ENCODE measurements at places on chromosomes 1 and 21. TPM values are rescaled to one million over a fixed set of nuclear protein-coding genes. Genes with fewer than 3 reads are reported as not detected.

DNA sequence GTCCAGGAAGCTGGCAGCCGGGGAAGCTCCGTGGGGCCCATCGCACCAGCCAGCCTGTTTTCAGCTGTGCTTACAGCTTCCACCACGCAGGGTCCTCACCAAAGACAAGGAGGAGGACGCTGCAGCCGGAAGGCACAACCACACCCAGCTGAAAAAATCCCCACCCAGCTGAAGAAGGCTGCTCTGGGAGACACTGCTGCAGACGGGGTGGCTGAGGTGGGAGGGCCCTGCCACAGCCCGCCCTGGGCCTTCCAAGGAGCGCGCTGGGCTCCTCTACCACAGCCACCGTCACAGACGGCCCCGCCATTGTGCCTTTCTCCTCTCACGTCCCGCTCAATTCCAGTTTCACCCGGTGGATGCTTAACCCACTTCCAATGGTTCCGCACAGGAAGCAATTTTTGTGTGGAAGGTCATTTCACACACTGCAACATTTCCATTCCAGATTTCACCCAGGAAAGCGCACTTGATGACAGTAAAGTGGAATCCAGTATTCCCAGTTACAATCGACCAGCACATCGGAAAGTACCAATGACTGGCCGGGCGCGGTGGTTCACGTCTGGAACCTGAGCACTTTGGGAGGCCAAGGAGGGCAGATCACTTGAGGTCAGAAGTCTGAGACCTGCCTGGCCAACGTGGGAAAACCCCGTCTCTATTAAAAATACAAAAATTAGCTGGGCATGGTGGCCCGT, 47.9 kb downstream of the NPHP4 start:
- no peak overlapping the region for H3K4me3 ChIP-seq
- no peaks in the 10 kb centered on the region for H3K36me3 ChIP-seq
- H3K27ac ChIP-seq = no peak overlapping the region
- H3K27me3 ChIP-seq = no peaks in the 10 kb centered on the region
- no peaks in the 10 kb centered on the region for H3K4me1 ChIP-seq
- no peak for DNase-seq

DNA sequence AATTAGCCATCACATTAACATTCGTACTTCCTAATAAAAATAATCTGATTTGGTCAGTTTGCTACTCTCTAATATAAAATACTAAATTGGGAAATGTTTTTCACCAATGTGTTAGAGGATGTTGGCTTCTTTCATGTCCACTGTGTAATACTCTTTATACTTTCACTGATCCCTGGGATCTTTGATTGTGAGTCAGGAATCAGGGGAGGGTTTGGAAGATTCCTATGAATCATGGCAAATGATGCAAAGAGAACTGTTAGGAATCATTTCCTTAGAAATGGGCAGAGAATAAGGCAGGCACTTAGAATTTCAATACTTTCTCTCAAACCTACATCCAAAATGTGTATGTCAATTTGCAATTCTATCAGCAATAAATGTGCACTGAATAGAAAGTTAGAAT, 31.0 kb downstream of the KRTAP24-1 start:
- no peak overlapping the region for H3K27ac ChIP-seq
- no peak overlapping the region for H3K4me3 ChIP-seq
- H3K36me3 ChIP-seq = no peaks in the 10 kb centered on the region
- no peak for DNase-seq
- no peaks in the 10 kb centered on the region for H3K4me1 ChIP-seq

TMCC2 gene
- 0.90 TPM for total RNA-seq

GRCh38 chr1:192546596-192547190, 28.9 kb upstream of the RGS1 start:
- H3K4me3 ChIP-seq = no peak overlapping the region
- no peak overlapping the region for H3K27ac ChIP-seq
- no peak for DNase-seq
- H3K27me3 ChIP-seq = no peaks in the 10 kb centered on the region

- H3K36me3 ChIP-seq = no peaks in the 10 kb centered on the region
- no peaks in the 10 kb centered on the region for H3K27me3 ChIP-seq
- DNase-seq = no peak
- no peak overlapping the region for H3K4me3 ChIP-seq
- H3K4me1 ChIP-seq = no peaks in the 10 kb centered on the region
- no peak overlapping the region for H3K27ac ChIP-seq
Measured at GRCh38 chr1:4628992-4629391, 25.4 kb upstream of the AJAP1 start.

LCE1F gene
- not detected for total RNA-seq

TENT5C gene
- 13.9 TPM for total RNA-seq

IRF6 gene
- 0.50 TPM for total RNA-seq

GRCh38 chr21:16866851-16867250, 646.0 kb upstream of the CXADR start:
- H3K36me3 ChIP-seq = no peaks in the 10 kb centered on the region
- no peaks in the 10 kb centered on the region for H3K27me3 ChIP-seq
- H3K4me3 ChIP-seq = no peak overlapping the region
- H3K27ac ChIP-seq = no peak overlapping the region

DNA sequence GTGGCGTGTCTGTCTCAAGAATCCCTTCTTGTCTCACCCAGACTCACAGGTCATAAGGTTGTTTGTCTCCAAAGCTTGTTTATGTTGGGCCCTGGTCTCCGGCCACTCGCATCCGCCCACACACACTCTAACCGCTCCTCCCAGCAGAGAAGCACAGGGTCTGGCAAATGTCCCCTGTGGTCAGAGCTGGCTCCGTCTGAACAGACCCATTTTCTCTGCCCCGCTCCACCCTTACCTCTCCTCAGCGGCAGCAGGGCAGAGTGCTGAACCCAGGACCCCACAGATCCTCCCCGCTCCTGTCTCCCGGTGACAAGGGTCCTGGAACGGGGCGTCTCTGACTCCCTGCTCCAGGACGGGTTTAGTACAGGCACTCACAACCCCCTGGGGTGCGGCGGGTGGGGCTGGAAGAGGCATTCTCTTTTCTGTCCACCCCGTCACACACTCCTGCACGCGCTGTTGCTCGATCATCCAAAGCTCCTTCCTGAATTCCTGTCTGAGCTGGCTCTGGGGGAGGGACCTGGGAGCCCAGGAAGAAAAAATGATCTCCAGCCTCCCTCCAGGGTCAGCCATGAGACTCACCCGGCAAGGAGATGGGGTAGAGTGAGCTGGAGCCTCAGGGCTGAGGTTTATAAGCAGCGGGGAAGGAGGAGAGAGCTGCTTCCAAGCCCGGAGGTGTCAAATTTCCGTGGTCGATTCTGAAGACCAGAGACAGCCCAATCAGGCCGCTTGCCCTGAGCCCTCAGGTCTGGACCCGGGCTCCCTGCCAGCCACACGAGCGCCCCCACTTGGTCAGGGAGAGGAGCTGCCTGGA, at the start of gene S100A13:
S100A13 (minus strand) TSS at position 602 of the 811 bp plus-strand sequence. CDS start 1,033 bp downstream, outside the sequence.
- no peaks in the 10 kb centered on the region for H3K36me3 ChIP-seq
- DNase-seq = no peak
- H3K27me3 ChIP-seq = no peaks in the 10 kb centered on the region
- no peaks in the 10 kb centered on the region for H3K4me1 ChIP-seq
- H3K4me3 ChIP-seq = no peak within 1 kb of the TSS
- H3K27ac ChIP-seq = no peak within 1 kb of the TSS

DNA sequence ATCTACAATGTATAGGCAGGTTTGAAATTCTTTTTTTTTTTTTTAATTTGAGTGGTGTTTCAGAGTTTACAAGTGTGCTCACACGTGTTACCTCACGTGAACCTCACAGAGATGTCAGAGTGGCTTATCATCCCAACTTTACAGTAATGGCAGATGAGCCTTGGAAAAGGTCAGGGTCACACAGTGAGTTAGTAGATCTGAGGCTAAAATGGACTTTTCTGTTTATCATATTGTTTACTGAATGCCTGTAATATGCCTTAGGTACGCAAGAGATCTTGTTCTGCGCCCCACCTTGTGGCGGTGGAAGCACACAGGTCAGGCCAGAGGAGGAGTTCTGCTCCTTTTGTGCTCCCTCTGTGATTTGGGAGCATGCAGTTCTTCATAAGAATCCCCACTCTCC, 80.0 kb downstream of the DYRK1A start:
- DNase-seq = no peak
- H3K27me3 ChIP-seq = no peaks in the 10 kb centered on the region
- H3K4me1 ChIP-seq = peaks cover 93% of the 10 kb centered on the region
- no peaks in the 10 kb centered on the region for H3K36me3 ChIP-seq
- no peak overlapping the region for H3K4me3 ChIP-seq

GRCh38 chr1:160166166-160166868, 14.9 kb downstream of the ATP1A4 start:
- no peak overlapping the region for H3K4me3 ChIP-seq
- H3K4me1 ChIP-seq = no peaks in the 10 kb centered on the region
- H3K27me3 ChIP-seq = no peaks in the 10 kb centered on the region
- no peak overlapping the region for H3K27ac ChIP-seq

TEDDM1 gene
- total RNA-seq = not detected

DNA sequence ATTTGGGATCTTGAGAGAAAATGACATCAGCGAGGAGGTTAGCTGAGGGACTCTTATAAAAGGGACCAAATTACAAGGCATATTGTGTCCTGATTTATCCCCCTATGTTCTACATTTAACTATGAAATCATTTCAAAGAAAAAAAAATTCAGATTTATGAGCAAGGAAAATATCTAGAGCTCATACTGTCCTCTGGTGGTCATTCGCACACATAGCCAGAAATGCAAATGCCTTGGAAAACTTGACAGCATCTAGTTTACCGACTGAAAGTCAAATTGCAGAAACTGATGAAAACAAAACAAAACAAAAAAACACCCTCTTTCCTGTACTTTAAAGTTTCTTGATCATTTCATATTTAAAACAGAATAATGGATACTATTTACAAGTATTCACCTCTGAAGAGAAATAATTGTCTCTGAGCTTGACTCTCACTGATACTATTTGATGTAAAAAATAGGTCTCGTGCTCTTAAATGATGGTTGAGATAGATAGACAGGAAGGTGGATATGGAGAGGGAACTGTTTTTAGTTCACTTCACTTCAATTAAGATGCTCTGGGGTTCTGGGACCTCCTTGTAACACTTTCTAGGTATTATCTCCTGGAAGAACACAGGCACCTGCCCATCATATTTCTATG, 253.8 kb downstream of the PCP4 start:
- no peak for DNase-seq
- H3K27ac ChIP-seq = no peak overlapping the region
- no peaks in the 10 kb centered on the region for H3K4me1 ChIP-seq
- no peaks in the 10 kb centered on the region for H3K27me3 ChIP-seq
- H3K36me3 ChIP-seq = no peaks in the 10 kb centered on the region

DNA sequence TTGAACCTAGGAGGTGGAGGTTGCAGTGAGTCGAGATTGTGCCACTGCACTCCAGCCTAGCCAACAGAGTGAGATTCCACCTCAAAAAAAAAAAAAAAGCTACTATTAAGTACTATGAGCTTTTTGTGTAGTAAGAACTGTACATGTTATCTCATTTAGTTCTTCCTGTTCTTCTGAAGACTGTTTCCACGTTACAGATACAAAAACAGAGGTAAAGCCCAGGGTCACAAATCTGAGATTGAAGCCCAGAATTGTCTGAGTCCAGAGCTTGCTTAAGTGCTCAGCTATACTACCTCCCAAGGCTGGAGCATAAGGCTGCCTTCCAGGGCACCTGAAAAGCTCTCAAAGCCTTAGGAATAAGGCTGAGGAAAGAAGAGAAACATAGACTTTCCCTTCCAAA, 2.9 kb downstream of the FABP3 start:
- peaks cover 10% of the 10 kb centered on the region for H3K36me3 ChIP-seq
- no peak overlapping the region for H3K4me3 ChIP-seq
- no peak for DNase-seq
- peaks cover 8% of the 10 kb centered on the region for H3K4me1 ChIP-seq

GRCh38 chr1:33738976-33739375, 124.9 kb upstream of the HMGB4 start:
- no peaks in the 10 kb centered on the region for H3K27me3 ChIP-seq
- H3K36me3 ChIP-seq = no peaks in the 10 kb centered on the region
- no peak overlapping the region for H3K4me3 ChIP-seq
- no peaks in the 10 kb centered on the region for H3K4me1 ChIP-seq

DNA sequence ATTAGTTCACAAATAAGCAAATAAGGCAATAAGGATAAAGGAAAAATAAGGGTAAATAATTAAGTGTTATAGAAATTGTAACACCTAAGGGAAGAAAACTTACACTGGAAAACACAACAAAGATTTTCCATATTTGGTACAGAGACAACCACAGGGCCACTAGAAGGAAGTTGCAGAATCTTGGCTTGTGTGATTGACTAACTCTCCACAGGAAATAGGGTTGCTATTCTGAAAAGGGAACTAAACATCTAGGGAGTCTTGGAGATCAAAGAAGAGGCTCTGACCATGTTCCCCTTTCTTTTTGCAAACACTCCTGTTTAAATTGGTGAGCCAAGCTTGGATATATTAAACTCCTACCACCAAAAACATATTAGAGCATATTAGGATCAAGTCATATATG, 59.1 kb downstream of the APCS start:
- no peak overlapping the region for H3K4me3 ChIP-seq
- no peaks in the 10 kb centered on the region for H3K27me3 ChIP-seq
- H3K36me3 ChIP-seq = no peaks in the 10 kb centered on the region
- no peak for DNase-seq
- no peak overlapping the region for H3K27ac ChIP-seq
- no peaks in the 10 kb centered on the region for H3K4me1 ChIP-seq

FCRL2 gene
- not detected for total RNA-seq

DNA sequence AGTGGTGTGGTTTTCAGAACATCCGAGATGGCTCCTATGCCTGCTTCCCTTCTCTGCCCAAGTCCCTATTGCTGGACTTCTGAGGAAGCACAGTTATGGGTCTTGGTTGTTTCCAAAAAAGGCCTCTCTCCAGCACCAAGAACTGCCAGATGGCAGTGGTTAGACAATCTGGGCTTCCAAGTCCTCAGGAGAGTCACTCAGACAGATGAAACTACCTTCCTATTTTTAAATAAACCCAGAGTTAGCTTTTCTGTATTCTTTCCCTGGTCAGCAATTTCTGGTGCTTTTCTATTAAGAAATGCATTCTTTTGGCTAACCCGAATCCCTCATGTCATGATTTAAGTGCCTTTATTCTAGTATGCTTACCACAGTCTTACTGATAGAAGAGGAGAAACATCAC, 245.9 kb downstream of the PRDM2 start:
- no peak overlapping the region for H3K27ac ChIP-seq
- H3K4me1 ChIP-seq = no peaks in the 10 kb centered on the region
- H3K36me3 ChIP-seq = no peaks in the 10 kb centered on the region
- no peak overlapping the region for H3K4me3 ChIP-seq

MOB3C gene
- 27.8 TPM for total RNA-seq

- no peaks in the 10 kb centered on the region for H3K4me1 ChIP-seq
- no peaks in the 10 kb centered on the region for H3K36me3 ChIP-seq
- no peak overlapping the region for H3K27ac ChIP-seq
- DNase-seq = no peak
Measured at GRCh38 chr21:35963920-35964451, 96.3 kb downstream of the SETD4 start.

- no peak overlapping the region for H3K4me3 ChIP-seq
- no peaks in the 10 kb centered on the region for H3K27me3 ChIP-seq
- H3K4me1 ChIP-seq = peaks cover 5% of the 10 kb centered on the region
- no peak for DNase-seq
Measured at GRCh38 chr1:204649721-204650521, 35.6 kb downstream of the LRRN2 start.

LYPD8 gene
- total RNA-seq = not detected

Measured in CD4-positive, alpha-beta memory T cell (primary cell).